Fibroblast of the aortic adventitia (primary cell): ENCODE measurements at places on chromosomes 1 and 21. TPM values are rescaled to one million over a fixed set of nuclear protein-coding genes. Genes with fewer than 3 reads are reported as not detected.
A peak's percentile ranks its signal among the peaks of the same experiment; 100 is the strongest.

CFHR3 gene
- not detected in 2 replicates for total RNA-seq

DNA sequence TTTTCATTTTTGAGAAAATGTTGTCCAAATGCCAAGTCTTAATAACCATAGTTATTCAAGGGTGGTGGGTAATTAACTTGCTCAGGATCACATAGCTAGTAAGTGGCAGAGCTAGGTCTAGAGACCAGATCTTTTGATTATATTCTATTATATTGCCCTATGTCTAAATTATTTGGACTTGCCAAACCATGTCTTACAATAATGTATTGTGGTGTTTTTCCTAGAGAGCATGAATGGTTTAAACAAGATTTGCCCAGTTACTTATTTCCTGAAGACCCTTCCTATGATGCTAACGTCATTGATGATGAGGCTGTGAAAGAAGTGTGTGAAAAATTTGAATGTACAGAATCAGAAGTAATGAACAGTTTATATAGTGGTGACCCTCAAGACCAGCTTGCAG, 58.6 kb downstream of the PRKAA2 start:
- no peak for DNase-seq

DNA sequence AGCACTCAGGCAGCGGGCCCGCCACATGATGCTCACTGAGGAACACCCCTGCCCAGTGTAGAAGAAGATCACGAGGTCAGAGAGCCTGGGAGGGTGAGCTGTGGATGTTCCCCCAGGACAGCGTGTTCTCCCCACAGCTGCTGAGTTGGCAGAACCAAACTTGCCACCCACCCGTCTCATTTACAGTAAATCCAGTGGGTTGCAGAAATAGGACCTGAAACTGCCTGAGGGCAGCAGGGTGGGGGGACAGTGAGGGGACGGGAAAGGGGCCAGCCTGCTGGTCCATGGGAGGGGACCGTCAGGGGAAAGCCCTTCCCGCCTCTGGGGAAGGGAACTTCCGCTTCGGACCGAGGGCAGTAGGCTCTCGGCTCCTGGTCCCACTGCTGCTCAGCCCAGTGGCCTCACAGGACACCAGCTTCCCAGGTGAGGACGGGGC, at the start of gene C1QB:
C1QB (plus strand) TSS at position 356 of the 436 bp plus-strand sequence. CDS start 6,227 bp downstream, outside the sequence.
- no peak for DNase-seq

GRCh38 chr21:40512590-40512989, 334.4 kb downstream of the DSCAM start:
- DNase-seq, result no peak

- no peak for DNase-seq
These were observed 4.1 kb upstream of the MTOR start for GRCh38 chr1:11266268-11267074.

LEMD1 gene
- total RNA-seq, result 0.36 TPM in 1 of 2 replicates, not detected in the other

PRAMEF17 gene
- total RNA-seq, result not detected in 2 replicates

DNA sequence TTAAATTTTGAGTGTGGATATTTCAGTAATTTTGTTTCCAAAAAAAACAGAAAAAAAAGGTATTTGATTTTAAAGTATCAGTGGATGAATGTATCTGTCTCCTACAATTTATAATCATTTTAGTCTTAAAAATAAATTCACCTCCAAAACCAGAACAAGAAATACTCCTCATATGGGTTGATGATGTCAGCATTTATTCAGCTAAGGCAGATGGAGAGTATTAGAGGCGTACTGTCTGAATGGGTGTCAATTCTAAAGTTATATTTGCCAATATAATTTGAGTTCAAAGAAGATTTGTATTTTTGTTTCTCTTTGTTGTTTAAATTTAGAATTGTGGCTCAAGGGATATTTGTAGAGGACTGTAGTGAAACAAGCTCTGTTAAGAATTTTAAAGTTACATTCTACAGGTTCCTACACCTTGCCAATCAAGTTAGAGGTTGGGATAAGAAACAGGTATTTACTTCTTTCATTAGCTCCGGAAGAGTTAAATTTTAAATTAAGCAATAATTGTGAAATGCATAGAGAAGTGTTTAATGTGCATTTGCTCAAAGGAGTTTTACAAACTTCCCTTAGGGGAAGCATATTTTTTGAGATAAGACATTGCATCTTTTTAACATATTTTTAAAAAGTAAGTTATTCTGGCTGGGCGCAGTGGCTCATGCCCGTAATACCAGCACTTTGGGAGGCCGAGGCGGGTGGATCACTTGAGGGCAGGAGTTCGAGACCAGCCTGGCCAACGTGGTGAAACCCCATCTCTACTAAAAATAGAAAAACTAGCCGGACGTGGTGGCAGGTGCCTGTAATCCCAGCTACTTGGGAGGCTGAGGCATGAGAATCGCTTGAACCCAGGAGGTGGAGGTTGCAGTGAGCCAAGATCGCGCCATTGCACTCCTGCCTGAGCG, 1.2 kb downstream of the PLA2G4A start:
- peak; percentile 15 for DNase-seq

MMEL1 gene
- not detected in 2 replicates for total RNA-seq

DNA sequence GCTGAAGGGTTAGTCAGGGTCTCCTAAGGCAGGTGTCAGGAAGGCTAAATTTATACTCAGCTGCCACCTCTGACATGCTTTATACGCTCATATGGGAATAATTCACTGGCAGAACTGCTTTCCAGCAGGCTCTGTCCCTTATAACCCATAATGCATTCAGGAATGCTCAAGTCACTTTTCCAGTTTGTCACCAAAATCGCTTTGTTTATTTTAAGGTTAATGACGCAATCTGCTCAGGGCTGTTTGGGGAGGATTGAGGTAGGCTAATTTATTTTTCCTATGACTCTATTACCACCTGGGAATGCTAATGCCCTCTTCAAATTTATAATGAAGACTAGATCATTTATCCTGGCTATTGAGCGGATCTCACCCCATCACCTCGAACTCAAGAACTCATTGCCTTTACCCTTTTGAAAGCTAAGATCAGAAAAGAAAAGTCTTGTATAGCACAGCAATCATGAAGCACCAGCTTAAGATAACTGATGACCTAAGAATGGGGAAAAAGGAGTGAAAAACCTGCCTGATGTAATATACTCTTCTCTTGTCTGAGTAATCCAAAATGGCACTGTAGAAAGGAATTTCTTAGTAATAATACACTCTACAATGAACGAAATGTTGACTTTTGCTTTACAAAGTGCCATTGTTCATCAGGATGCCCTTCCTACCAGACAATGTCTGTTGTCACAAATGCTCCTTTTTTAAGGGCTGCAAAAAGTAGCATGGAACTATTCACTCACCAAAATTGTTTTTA, 97.9 kb upstream of the EXO1 start:
- DNase-seq, result no peak

- peak; percentile 97 for DNase-seq
These were observed 172.6 kb downstream of the PLA2G4A start for GRCh38 chr1:187001198-187001889.

- peak; percentile 93 for DNase-seq
These were observed 9.5 kb downstream of the SIPA1L2 start for GRCh38 chr1:232620356-232620969.

- no peak for DNase-seq
These were observed 13.3 kb upstream of the TFF1 start for GRCh38 chr21:42379426-42380215.

GRCh38 chr1:244074559-244075171, 23.6 kb downstream of the ZBTB18 start:
- no peak for DNase-seq

OR2AK2 gene
- not detected in 2 replicates for total RNA-seq

DNA sequence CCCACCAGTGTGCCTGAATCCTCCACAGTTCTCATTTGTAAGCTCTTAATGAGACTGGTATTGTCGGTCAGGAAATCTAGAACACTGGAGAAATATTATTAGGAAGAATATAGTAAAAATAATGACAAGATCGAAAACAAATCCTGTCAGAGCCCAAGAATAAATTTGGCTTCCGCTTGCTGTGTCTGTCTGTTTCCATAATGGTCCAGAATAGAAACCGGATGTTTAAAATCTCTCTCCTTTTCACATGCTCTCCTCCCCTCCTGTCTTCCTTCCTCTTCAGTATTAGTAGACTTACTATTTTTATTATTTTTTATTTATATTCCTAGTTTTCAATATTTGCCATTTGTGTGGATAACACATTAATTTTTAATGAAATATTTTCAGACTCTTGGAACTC, 187.7 kb downstream of the SDCCAG8 start:
- DNase-seq, result no peak

- no peak for DNase-seq
These were observed 355.3 kb upstream of the NEGR1 start for GRCh38 chr1:72637593-72637992.

DNA sequence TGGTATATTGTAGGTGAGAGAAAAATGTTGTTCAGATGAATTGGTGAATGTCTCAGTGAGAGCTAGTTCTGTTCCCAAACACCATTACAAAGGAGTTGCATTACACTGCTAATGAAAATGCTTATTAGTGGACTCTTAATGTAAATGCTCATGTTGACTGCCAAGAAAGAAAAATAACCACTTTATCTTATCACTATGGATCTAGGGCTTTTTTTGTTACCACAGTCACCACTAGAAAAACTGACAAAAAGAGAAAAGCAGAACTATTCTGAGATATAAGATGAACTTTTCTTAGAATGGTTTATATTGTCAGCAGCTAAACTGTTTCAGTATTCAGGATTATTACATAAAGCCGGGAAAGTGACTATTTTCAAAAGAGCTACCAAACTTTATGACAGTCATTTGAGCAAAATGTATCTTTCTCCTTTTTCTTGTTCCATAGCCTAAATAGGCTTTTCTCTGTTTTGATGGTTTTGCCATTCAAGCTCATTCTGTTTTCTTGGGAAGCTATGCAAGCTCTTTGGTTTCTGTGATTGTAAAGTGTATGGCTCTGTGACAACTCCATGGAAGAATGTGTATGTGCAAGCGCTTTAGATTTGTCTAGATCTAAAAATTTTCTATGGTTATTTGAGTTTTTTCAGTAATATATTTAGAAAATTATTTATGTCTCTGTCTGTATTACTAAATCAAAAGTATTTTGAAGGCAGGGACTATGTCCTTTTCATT, 64.2 kb upstream of the DPH5 start:
- DNase-seq, result no peak

DNA sequence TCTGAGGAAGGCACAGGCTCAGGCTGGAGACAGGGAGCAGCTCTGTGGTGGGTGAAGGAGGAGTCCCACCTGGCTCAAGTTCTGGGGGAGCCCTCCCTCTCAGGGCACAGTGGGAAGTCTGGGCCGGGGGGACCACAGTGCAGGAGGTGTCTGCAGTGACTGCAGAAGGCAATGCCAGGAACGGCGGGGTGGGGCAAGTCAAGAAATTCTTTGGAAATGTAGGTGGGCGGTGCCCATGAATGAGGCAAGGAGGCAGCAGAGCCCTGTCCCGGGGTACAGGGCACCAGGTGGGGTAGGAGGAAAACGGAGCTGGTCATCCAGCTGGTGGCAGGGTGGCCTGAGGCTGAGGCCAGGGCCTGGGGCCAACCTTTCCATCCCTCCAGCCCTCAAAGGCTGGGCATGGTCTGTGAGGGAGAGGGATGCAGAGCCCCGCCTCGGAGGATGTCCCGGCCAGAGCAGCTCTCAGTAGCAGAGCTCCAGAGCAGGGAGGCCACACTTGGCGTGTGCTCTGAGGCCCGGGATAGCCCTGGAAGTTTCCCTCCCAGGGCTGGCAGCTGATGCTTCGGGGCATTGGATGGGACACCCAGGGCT, 4.7 kb downstream of the TFF3 start:
- DNase-seq, result no peak

SYT14 gene
- 0.08 and 35.0 TPM in 2 replicates for total RNA-seq

DNA sequence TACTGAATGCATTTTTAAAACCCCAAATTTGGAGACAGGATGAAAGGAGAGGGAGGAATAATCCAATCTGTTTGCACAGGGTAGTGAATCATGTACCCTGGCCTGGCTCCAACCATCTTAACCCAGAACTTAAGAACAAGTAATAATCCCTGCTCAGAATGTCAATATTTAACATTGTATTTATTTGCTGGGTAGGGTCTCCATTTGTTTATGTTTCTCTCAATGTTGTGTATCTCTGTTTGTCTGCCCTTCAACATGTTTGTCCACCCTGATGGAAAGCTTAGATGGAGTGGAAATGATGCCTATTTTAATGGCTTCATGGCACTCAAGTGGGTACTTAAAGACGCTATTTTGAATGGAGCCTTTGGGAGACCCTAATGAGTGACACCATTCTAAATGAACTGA, 54.4 kb upstream of the CDC42BPA start:
- DNase-seq, result peak; percentile 66

OPRD1 gene
- total RNA-seq, result not detected in 2 replicates

DNA sequence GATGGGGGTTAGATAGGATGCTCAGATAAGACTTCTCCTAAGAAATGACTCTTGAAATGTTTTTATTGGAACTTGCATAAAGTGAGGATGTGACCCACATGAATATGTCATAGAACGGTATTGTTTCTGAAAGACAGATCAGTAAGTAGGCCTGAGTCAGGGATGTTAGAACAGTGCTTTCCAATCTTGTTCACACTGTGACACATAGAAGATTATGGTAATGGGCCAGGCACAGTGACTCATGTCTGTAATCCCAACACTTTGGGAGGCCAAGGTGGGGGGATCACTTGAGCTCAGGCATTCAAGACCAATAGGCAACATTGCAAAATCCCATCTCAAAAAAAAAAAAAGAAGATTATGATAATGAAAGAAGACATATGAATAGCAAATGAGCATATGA, 32.9 kb downstream of the FMO4 start:
- DNase-seq, result peak; percentile 55

LIN28A gene
- total RNA-seq, result not detected in 2 replicates

DNA sequence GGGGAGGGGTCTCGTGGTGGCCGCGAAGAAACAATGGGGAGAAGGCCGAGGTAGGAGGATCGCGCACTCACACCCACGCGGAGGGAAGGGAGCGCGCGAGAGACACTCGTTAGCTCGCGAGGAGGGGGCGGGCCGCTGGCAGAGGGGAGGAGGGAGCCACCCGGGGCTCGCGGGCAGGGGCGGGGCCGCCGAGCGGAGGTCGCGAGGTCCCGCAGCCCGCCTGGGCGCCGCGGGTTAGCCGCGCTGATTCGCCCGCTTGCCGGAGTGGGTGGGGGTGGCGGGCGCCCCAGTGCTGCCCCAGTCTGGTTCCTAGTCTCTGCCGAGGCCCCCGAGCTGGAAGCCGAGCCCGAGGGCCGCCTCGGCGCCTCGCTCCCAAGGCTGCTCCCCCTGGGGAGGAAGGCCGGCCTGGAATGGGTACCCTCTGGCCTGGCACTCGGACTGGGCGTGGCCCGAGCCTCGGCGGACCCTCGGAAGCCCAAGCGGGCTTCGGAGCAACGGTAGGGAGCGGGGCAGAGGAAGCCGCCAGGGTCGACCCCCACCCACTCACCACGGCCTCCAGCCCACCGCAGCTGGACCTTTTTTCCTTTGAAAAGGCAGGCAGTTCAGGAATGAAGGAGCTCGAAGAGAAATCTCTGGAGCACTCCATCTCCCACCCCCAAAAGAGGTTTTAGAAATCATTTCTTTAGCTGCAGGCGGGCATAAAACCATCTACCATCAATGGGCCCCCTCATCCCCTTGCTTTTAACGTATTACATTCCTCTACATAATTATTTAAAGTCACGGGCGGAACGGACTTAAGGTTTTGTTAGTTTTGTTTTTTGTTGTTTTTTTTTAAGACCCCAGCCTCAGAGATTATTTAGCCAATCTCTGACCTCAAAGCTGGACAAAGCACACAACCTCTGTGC, 722 bp upstream of the TUT4 start:
- DNase-seq, result peak; percentile 80

- DNase-seq, result no peak
These were observed 15.5 kb downstream of the MORN1 start for GRCh38 chr1:2375923-2376260.

PLEKHN1 gene
- 0.54 TPM in 1 of 2 replicates, not detected in the other for total RNA-seq

PTPRF gene
- 18.2 and 23.6 TPM in 2 replicates for total RNA-seq

MIXL1 gene
- total RNA-seq, result not detected in 2 replicates
